ENCODE measurements at places on chromosomes 1 and 21. TPM values are rescaled to one million over a fixed set of nuclear protein-coding genes. Genes with fewer than 3 reads are reported as not detected.

DNA sequence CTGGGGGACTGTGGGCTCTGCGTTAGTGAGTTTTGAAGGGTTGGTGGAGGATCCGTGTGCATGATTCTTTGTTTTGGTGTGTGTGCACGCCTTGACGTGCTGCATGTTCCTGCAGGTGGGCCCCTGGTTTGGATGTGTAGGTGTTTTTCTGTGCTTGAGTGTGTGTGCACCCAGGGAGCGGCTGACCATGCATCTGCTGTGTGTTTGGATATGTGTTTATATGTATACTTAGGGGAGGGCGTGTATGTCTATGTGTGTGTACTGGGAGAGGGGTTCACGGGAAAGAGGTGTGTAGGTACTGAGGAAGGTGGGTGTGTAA, 1.1 kb downstream of the VANGL2 start:
- DNase-seq, result no peak

GRCh38 chr1:202642619-202643291, 67.5 kb downstream of the SYT2 start:
- no peak for DNase-seq

DNA sequence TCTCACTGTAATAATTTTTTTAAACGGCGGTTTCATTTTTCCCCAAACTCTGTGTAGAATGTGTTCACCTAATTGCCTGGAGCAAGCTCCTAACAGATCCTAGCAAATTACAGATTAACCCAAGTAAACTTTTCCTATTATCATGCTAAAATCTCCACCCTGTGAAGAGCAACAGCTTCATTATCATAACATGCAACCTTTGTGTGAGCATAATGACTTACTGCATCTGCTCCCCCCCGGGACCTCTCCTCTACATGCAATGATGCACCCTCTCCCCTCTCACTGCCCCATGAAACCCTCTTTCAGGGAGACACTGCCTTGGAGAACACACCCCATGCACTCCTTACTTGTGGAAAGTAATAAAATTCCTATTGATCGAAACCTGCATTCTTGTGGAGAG, 717.0 kb upstream of the TMPRSS15 start:
- DNase-seq, result no peak

DNA sequence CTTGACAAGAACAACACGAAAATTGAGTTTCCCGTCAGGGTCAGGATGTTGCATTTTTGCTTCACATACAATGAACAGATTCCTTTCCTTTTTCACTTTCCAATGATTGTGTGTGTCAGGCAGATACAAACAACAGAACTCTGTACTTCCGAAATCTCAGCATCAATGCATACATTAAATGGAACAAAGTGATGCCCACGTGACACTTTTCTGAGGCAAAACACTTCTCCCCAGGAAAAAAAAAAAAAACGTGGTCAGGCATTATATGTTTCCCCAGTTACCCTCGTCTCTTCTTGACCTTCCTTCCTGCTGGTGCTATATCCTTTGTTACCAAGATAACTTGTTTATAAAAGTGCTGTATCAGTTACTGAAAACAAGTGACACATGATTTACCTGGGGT, 181.8 kb downstream of the ZNF281 start:
- DNase-seq, result no peak

- DNase-seq, result no peak
Measured at GRCh38 chr1:56527548-56528302, 51.6 kb downstream of the PLPP3 start.

GRCh38 chr1:173410133-173410793, 66.9 kb upstream of the PRDX6 start:
- DNase-seq, result peak; percentile 49

DNA sequence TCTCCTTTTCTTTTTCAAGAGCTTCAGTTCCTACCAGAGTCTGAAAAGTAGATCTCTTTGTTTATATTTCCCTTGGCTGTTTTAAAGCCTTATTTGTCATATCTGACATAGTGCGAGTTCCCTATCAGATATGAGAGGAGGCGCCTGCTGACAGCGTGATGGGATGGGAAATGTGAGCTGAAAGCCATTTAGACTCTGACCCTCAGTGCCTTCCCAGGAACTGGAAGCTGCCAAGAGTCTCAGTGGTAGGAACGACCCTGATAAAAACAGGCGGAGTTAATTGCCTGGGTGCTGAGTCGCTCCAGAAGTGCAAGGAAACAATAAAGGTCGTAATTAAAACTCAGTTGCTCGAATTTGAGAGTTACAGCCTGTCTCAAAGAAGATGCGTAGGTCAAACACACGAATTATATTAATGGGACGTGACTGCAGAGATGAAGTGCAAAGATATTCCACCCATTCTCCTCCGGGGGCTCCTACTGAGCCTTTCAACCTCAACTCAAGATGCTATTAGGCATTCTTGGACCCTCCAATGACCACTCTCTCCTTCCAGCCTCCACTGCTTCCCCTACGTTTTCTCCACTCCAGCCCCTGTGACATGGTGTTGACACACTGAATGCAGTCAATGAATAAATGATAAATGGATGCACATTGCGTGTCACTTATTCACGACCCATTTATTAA, 84.6 kb downstream of the KAZN start:
- DNase-seq, result no peak

GRCh38 chr1:234499119-234499942, 20.4 kb upstream of the TARBP1 start:
- DNase-seq, result peak; percentile 91

DNA sequence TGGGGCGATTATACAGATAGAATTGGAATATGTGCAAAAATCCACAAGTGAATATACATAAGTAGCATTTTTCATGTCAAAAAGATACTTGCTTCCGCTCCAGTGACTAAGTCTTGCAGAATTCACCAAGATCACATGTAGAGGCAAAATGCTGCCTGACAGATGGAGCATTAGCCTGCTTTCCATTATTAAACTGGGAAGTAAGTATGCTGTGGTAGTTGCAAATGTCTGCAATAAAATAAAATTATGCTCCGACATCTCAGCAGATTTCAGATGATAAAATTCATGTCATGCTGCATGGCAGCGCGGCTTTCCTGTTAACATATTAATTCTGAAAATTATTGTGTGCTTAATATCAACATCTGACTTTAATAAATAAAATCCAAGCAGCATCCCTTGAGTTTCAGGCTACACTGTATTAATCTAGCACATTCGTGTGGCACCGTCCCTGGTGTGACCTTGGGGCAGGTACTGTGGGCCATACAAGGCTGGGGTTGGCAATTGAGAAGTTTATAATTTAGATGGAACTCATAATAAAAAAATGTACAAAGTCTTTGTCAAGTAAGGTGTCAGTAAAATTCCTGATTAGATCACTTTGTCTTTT, 366.4 kb upstream of the ZP4 start:
- DNase-seq, result no peak

- no peak for DNase-seq
Measured at GRCh38 chr1:183505454-183506089, 33.3 kb downstream of the SMG7 start.

- DNase-seq, result no peak
Measured at GRCh38 chr1:81217058-81217457, 583.7 kb upstream of the ADGRL2 start.

- DNase-seq, result no peak
Measured at GRCh38 chr1:223706077-223706973, 6.0 kb upstream of the CAPN2 start.

- DNase-seq, result no peak
Measured at GRCh38 chr1:72431810-72432209, 149.5 kb upstream of the NEGR1 start.

DNA sequence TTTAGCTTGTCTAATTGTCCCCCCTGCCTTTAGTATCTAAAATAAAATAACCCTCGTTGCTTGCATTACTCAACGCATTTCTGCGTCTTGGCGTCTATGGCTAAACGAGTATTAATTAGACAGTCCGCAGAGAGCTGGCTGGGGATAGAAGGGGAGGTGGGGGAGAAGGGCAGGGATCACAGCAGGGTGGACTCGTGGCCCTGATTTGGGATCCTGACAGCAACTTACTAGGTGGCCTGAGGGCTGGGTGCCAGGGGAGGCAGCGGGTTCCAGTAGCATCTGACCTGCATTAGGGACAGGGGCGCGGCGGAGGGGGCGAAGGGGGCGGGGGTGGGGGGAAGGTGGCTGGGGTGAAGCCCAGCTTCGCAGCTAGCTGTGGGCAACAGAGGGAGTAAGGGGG, 1.1 kb upstream of the BACE2 start:
- DNase-seq, result no peak

DNA sequence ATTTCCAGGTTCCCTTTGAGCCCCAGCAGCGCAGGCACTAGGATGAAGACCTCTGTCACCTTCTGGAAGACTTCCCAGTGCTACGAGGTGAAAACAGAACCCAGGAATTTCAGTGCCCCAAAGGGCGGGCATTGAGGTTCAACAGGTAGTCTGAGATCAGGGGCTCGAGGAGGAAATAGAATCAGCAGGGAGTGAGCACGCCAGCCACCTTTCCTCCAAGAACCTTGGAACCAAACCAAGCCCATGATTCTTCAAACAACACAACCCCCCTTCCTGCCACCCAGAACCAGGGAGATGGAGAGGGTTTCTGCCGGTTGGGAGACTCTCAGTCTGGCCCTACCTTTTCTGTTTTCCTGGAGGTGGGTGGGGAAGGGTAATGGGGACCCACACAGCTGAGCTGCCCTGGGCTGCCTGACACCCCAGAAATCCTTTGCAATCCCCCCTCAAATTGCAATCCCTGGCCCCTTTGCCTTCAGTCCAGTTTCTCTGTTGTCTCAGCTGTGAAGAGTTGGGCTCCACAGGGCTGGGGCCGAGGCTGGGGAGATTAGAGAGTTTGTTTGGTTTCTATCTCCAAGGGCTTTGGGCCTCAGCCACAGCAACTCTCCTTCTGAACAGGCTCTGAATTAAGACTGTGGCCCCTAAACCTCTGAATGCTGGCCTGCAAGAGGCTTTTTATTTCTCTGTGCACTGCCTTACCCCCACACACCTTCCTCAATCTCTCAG, 11.9 kb downstream of the SLC41A1 start:
- DNase-seq, result no peak

- DNase-seq, result no peak
Measured at GRCh38 chr1:41467673-41468072, 16.8 kb downstream of the EDN2 start.

GRCh38 chr21:17451364-17451891, 61.4 kb upstream of the CXADR start:
- DNase-seq, result no peak

- no peak for DNase-seq
Measured at GRCh38 chr1:195898373-195898772, 709.9 kb downstream of the KCNT2 start.

DNA sequence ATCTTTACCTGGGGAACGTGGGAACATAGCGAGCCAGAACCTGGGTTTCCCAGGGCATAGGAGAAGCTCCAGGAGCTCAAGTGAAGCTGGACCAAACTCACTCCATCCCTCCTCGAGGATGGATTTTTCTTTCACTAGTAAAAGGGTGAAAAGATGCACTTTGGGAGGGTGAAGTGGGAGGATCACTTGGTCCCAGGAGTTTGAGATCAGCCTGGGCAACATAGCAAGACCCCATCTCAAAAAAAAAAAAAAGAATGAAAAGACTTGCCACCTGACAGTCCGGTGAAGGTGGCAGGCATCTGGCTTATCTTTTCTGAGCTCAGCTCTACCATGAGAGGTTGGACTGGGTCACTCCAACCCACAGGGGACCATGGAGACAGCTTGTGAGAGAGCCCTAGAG, 42.3 kb downstream of the CHAF1B start:
- DNase-seq, result no peak

GRCh38 chr1:223364685-223365382, 858 bp upstream of the SUSD4 start:
- DNase-seq, result peak; percentile 27

- no peak for DNase-seq
Measured at GRCh38 chr21:36852293-36852692, 114.2 kb downstream of the HLCS start.

DNA sequence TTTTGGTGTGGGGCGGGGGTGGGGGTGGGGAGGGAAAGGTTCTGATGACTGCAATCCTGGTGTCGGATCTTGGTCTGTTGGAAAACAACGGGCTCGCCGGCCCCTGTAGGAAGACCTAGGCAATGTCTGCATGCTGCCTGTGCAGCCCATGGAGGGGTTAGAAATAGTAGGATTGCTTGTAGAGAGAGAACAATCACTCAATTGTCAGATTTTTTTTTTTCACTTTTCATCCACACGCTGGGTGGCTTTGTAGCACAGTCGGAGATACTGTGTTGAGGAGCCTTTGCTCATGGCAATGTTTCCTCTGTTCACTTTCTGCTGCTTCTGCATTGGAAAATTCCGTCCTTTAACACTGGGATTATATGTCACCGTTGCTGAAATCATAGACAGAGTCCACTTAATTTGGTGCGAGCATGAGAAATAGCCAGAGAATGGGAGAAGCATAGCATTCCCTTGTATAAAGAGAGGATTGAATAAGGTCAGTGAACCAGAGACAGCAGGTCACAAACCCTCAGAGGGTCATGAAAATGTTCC, 107.5 kb downstream of the MRPS6 start:
- no peak for DNase-seq

- peak; percentile 38 for DNase-seq
Measured at GRCh38 chr1:212607206-212607912, 1.2 kb upstream of the ATF3 start.

- DNase-seq, result peak; percentile 61
Measured at GRCh38 chr1:93304716-93305138, 41.0 kb upstream of the DR1 start.

DNA sequence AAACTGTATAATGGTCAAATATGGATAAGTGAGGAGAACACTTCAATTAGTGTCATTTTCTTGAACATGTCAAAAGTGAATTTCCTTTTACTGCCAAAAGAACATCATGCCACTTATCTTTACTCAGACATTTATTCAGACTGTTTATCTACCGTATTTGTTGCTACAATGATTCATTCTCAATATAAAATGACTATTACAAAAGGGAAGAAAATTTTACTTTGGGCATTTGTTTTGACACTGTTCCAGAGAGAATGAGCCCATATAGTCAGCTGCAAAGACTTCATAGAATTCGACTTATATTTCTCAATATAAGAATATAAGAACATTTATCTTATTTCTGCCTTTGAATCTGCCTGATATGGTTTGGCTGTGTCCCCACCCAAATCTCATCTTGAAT, 1699.1 kb downstream of the BRINP3 start:
- DNase-seq, result no peak

Gene C1orf141
- not detected for total RNA-seq

Gene OR6K3
- not detected for total RNA-seq

Gene CFHR2
- not detected for total RNA-seq

Gene TCHHL1
- not detected for total RNA-seq

Gene LCE1F
- not detected for total RNA-seq

Gene PLEKHN1
- 1.0 TPM for total RNA-seq

Gene LCE5A
- total RNA-seq, result not detected

Gene FOXD2
- total RNA-seq, result 0.18 TPM

Gene PCBP3
- total RNA-seq, result 1.9 TPM

Gene RNF223
- not detected for total RNA-seq

Gene KRTAP11-1
- not detected for total RNA-seq

Gene FCAMR
- total RNA-seq, result not detected

Gene SPRR4
- total RNA-seq, result not detected

Gene CD244
- 1.4 TPM for total RNA-seq

Gene CHML
- 24.7 TPM for total RNA-seq

Gene FAM151A
- total RNA-seq, result not detected

Gene LDLRAD1
- not detected for total RNA-seq

Gene PADI2
- not detected for total RNA-seq

Gene OR2L3
- total RNA-seq, result not detected

Gene OR14K1
- not detected for total RNA-seq

Measured in activated CD8-positive, alpha-beta T cell treated with anti-CD3 and anti-CD28 coated beads for 36 hours (primary cell).